ENCODE measurements at places on chromosomes 2 and 18.

GRCh38 chr18:61887838-61888237 lies 5.0 kb downstream of the RNF152 start:
- no peak for DNase-seq

GRCh38 chr2:127586136-127586535 lies 50.7 kb downstream of the MYO7B start:
- no peak for DNase-seq

DNA sequence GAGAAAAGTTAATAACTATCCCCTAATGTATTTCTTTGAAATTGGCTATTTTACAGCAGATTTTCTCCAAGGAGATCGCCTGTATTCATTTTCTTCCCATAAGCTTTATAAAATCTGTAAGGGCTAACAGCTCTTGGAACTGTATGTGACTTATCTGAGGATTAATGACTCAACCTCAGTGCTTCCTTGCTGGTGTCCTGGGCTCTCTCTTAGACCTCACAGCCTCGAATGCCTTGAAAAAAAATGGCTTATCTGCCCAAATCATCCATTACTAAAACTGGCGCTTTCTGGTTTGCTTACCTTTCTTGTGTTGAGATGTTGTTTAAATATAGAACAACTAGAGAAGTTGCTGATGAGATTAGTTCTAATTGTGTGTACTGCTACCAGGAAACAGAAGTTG lies 713.6 kb downstream of the SLC4A3 start:
- no peak for DNase-seq

DNA sequence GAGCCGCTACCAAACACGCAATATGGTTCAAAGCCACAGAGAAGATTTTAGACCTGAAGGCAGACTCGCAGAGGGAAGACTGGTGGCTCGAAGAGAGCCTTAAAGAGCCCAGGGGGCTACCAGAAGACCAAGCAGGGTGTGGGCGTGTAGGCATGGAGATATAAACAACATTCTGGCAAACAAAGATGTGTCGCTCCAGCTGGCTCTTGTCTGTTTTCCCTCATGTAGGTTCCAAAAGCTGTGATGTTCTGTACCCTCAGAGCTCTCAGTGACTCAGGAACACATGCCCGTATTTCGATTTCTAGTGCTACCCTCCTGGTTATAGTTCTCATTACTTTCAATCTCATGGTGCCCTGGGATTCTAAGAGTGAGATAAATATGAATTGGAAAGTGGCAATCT lies 44.5 kb downstream of the DOCK10 start:
- DNase-seq = no peak

DNA sequence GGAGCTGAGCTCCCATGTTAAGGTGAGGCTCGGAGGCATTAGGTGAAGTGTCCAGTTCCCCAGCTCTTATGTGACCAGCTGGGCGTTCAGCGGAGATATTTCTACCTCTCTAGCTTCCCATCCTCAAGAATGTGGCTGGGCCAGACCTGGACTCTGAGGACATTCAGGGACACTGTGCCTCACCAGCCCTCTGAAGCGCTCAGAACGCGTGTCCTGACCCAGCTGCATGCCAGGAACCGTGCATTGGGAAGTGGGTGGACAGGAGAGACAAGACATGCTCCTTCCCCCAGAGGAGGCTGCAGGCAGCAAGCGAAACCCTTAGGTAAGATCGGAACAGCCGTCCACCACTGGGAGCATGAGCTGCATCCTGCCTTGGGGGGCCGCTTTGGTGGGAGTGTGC lies 38.0 kb upstream of the GPAT2 start:
- DNase-seq = no peak

GRCh38 chr18:58228762-58229161 lies 184.7 kb downstream of the NEDD4L start:
- DNase-seq = no peak

DNA sequence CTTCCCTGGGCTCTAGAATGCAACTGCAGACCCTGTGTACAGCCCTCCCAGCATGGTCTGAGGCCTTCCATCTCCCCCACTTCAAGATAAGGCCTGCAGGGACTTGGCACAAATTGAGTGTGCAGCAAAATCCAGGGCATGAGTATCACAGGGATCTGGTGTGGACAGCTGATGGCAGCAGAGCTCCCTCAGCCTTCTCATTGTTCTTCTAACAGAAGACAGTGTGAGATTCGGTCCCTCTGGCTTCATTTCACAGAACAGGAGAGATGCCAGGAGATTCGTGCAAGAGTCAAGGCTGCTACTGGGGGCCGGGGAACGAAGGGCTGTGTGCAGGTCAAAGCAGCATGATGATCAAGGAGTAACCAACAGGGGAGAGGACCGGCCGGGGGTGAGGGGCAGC lies 85.8 kb downstream of the UXS1 start:
- DNase-seq = no peak

GRCh38 chr2:70103531-70104061 lies 16.3 kb downstream of the PCBP1 start:
- peak; percentile 46 for DNase-seq

GRCh38 chr18:67510831-67511230 lies 5.7 kb downstream of the DSEL start:
- no peak for DNase-seq

- DNase-seq = no peak
Observed at GRCh38 chr2:119253114-119253702, 29.6 kb downstream of the STEAP3 start.

DNA sequence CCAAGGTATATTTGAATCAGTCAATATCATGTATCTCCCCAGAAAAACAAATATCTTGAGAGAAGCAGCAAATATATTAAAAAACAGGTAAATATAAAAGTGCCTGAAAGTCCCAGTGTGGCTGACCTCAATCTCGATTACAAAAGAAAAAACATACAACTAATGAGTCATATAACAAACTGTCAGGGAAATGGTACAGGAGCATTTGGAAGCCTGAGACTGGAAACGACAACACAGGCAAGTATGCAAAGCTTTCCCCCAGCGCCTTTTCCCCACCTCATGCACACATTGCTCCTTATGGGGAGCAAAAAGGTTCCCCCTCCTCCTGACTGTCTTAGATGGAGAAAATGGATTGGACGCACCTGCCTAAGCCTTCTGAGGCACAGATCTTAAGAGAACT lies 230.7 kb downstream of the TMX3 start:
- no peak for DNase-seq

DNA sequence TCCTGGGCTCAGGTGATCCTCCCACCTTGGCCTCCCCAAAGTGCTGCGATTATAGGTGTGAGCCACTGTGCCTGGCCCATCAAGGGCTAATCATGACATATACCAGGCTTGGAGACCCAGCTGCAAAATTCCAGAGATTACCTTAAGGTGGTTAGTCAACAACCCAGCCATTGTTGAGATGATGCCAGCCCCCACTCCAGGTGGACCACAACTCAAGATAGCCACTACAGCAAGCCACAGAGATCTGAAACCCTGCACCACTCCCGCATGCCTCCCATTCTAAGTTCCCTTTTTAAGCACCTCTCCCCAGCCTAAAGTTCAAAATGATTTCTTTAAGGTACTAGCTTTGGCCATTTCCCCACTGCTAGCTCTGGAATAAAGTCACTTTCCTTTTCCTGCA lies 4.6 kb upstream of the CLK1 start:
- no peak for DNase-seq

- DNase-seq = no peak
Observed at GRCh38 chr2:65804777-65805176, 372.4 kb upstream of the SPRED2 start.

DNA sequence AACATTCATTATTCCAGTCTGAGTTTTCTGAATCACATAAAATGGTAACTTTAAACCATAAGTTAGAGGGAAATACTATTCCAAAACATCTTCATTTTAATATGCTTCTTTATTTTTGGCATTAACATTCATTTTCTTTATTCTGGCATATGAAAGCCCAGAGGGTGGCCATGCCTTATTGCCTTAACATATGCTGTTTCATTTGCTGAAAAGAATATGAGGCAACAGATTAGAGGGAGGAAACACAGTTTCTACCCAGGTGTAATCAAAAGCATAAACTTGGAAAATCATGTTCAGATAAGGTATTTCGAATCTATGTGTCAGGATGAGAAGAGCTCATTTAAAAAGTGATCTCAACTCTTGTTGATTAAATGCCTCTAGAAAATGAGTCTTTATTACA lies 379.9 kb upstream of the DSEL start:
- DNase-seq = no peak

DNA sequence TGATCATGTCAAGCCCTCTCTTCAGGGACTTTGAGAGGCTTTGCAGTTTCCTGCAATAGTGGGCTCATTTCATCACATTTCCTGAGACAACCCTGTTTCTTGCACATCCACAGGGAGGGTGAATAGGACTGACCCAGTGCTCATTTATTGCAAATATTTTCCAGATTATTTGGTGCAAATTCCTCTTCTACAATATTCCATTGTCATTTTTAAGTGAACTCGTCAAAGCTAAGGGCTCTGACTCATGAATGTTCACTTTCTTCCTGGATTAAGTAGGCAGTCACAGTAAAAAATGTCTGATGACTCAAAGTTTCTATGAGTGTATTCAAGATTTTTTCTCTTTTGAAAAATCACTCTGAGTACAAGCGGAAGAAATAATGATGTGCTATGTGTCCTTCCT lies 225.5 kb upstream of the GALNT5 start:
- DNase-seq = no peak

GRCh38 chr2:16223161-16223840 lies 283.0 kb downstream of the MYCN start:
- DNase-seq = no peak

- no peak for DNase-seq
Observed at GRCh38 chr2:99600981-99601651, 111.3 kb upstream of the REV1 start.

DNA sequence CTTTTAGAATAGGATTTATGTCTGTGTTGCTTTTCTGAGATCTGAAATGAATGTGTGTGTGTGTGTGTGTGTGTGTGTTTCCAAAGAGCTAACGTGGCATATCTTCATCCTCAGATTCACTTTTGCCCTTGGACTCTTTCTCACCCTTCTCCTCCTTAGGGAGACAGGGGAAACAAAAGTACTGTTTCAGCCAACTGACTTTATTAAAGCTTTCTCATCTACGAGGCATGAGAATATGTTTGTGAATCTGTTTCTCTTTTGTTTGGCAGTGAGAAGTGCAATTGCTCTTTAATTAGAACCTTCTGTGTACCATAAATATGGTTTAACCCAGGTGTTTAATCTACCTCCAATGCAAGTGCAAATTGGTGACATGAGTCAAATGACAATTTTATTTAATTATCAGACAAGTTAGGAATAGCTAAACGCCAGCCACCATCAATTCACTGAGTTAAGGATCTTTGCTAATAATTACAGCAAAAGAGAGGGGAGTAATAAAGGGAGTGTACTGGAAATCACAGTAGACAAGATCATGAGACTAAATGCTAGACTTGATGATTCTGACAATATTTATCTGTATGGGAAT lies 186.4 kb upstream of the COL3A1 start:
- no peak for DNase-seq

DNA sequence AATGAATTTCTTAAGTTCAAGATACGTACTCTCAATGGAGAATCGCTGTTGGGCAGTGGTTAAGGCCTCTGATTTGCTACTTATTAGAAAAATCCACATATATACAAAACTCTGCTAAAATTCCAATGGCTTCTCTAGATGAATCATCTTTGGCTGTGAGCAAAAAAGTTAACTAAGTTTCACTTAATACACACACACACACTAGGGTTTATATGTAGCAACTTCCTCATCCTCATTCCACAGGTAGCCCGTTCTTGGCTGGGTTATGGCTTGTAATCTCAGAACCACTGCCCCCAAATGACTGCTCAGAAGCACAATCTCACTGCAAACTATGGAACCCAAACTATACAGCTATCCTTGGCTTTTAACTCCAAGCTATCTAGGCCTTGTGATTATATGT lies 99.7 kb downstream of the SMAD2 start:
- no peak for DNase-seq

DNA sequence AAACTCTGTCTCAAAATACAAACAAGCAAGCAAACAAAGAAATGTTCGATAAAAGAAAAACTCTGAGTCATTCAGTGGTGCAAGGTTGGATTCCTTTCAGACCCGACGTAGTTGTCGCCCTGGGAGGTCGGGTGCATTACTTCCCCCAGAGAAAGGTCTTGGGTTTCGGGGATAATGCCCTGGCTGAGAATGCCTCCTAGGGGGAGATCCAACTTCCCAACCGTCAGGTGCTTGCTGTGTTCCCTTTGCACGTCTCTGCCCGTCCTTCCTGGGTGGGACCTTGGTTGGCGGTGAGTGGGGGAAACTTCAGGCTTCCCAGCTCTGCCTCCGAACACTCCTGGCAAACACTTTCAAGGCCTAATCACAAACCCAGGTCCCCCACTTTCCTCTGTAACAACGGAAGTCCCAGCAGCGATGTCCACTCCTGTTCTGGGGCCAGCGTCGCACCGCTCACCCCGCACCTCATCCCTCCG lies 609 bp downstream of the TPGS2 start:
- DNase-seq = peak; percentile 41
